ENCODE measurements at places on chromosomes 3 and 15.

DNA sequence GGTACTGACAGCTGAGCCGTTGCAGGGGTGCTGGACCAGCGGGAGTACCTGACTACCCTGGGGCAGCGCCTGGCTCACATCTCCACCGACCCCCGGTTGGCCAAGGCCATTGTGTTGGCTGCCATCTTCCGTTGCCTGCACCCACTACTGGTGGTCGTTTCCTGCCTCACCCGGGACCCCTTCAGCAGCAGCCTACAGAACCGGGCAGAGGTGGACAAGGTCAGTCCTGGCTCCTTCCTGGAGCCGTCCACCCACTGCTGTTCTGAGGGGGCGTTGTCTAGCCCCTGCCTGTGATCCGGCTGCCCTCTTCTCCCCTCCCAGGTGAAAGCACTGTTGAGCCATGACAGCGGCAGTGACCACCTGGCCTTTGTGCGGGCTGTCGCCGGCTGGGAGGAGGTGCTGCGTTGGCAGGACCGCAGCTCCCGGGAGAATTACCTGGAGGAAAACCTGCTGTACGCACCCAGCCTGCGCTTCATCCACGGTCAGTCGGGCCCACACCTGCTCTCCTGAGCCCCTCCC lies 45.7 kb downstream of the DHX30 start:
- H3K27ac ChIP-seq: no peak overlapping the region
- no peak for DNase-seq
- no peaks in the 10 kb centered on the region for H3K4me1 ChIP-seq

GRCh38 chr3:113213896-113214587 lies 2.7 kb downstream of the BOC start:
- peaks cover 63% of the 10 kb centered on the region for H3K27me3 ChIP-seq
- H3K4me1 ChIP-seq: peaks cover 5% of the 10 kb centered on the region
- H3K4me3 ChIP-seq: no peak overlapping the region
- no peaks in the 10 kb centered on the region for H3K36me3 ChIP-seq
- no peak for DNase-seq

- DNase-seq: no peak
- H3K36me3 ChIP-seq: no peaks in the 10 kb centered on the region
- peaks cover 11% of the 10 kb centered on the region for H3K27me3 ChIP-seq
- no peaks in the 10 kb centered on the region for H3K4me1 ChIP-seq
These were observed 22.2 kb upstream of the EID1 start for GRCh38 chr15:48855501-48856440.

- H3K27ac ChIP-seq: peak overlapping the region; percentile 99
- DNase-seq: peak; percentile 8
- peaks cover 17% of the 10 kb centered on the region for H3K4me1 ChIP-seq
- peak overlapping the region; percentile 100 for H3K4me3 ChIP-seq
- H3K27me3 ChIP-seq: no peaks in the 10 kb centered on the region
These were observed 541 bp downstream of the RPS27L start for GRCh38 chr15:63156755-63157117.

- no peaks in the 10 kb centered on the region for H3K27me3 ChIP-seq
- H3K4me3 ChIP-seq: no peak overlapping the region
- no peak overlapping the region for H3K27ac ChIP-seq
- DNase-seq: no peak
These were observed 90.2 kb upstream of the VGLL4 start for GRCh38 chr3:11733914-11734313.

DNA sequence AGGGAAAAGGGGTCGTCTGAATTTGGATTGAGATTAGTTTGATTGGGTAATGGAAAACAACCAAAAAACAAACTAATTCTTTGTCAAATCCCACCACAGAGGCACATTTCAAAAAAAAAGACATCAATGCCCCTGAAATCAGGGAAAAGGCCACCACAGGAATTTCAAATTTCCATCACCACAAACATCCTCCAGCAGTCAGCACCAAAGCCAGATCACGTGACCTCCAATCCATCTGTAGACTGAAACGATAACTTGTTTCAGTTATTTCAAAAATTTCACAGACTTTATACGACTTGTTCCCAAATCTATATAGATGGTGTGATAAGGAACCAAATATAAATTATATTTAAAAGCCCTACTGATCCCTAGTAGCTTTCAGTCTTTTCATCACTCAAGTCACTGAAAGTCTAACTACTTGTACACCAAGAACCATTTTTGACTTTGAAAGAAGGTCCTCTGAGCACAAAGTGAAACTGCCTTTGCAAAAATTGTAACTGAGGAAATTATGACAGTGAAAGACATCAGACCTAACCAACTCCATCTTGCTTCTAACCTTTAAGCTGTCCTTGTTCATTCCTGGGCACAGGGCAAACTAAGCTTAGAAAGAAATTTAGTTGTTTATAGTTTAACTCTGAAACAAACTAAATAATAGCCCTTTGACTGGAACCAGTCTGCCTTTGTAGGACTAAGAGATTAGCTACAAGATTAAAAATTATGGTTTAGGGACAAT lies 48.1 kb upstream of the PLCL2 start:
- H3K4me1 ChIP-seq: peaks cover 38% of the 10 kb centered on the region
- H3K4me3 ChIP-seq: no peak overlapping the region
- H3K27ac ChIP-seq: no peak overlapping the region
- no peak for DNase-seq

DNA sequence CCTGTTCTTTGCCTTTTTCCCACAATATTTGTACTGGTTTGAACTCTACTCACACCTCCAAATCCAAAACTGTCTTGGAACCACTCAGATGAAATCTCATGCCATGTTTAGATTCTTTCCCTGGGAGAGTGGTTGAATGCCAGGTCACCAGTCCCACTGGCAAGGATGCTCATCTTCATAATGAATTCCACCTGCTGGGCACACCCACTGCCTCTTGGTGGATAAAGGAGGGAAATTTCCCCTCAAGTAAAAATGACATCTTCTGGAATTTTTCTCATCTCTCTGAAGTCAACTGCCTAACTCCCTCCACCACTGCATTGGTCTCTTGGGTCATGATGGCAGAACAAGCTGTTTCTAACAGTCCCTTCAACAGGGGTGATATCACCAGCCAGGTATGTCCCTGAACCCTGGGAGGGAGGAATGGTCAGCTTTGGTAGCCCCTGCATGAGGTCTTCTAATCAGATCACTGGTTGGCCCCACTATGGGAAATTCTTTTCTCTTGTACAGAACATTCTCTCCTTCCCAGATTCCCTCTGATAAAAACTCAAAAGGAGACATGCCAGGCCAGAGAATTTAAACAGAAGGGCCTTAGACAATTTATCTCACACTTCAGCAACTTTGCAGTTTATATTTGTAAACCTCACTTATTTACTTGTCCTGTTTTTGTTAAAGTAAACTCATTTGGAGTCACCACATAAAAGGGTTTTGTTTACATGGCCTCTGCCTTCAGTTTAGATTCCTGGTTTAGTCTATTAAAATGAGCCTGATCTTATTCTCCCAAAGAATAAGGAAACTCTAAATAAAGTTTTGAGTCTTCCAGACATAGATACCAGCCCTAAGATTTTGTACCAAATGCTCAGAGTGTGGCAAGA lies 143.4 kb downstream of the WNT5A start:
- H3K36me3 ChIP-seq: no peaks in the 10 kb centered on the region
- no peak overlapping the region for H3K4me3 ChIP-seq
- H3K27ac ChIP-seq: no peak overlapping the region
- H3K4me1 ChIP-seq: no peaks in the 10 kb centered on the region

- H3K27me3 ChIP-seq: peaks cover 2% of the 10 kb centered on the region
- H3K27ac ChIP-seq: no peak overlapping the region
- H3K4me3 ChIP-seq: no peak overlapping the region
- no peak for DNase-seq
- H3K4me1 ChIP-seq: no peaks in the 10 kb centered on the region
These were observed 260.5 kb downstream of the WDR72 start for GRCh38 chr15:53498996-53499395.

- no peaks in the 10 kb centered on the region for H3K4me1 ChIP-seq
- DNase-seq: no peak
- H3K36me3 ChIP-seq: no peaks in the 10 kb centered on the region
- no peak overlapping the region for H3K27ac ChIP-seq
- H3K27me3 ChIP-seq: no peaks in the 10 kb centered on the region
- no peak overlapping the region for H3K4me3 ChIP-seq
These were observed 1267.6 kb downstream of the OTOL1 start for GRCh38 chr3:162764051-162764807.

- no peaks in the 10 kb centered on the region for H3K36me3 ChIP-seq
- DNase-seq: no peak
- no peaks in the 10 kb centered on the region for H3K4me1 ChIP-seq
- H3K27me3 ChIP-seq: no peaks in the 10 kb centered on the region
- H3K27ac ChIP-seq: no peak overlapping the region
These were observed 525.1 kb upstream of the ROBO2 start for GRCh38 chr3:76514836-76515235.

DNA sequence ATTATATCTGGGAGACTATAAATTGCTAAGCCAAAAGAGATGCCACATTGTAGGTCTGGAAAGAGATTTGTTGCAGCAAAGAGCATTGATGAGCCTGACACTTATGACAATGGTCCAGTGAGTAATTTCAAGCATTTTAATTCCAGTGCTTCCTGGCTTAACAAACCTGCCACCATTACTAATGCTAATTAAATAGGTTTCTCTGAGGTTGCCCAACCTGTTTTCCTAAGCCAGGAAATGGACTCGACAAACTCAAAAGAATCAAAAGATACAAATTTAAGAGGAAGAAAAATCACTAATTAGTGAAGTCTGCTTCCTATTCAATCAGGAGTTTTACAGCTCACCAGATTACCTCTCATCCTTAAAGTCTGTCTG lies 36.7 kb upstream of the CTDSPL start:
- no peaks in the 10 kb centered on the region for H3K4me1 ChIP-seq
- H3K4me3 ChIP-seq: no peak overlapping the region
- H3K36me3 ChIP-seq: no peaks in the 10 kb centered on the region
- peaks cover 5% of the 10 kb centered on the region for H3K27me3 ChIP-seq

- H3K36me3 ChIP-seq: no peaks in the 10 kb centered on the region
- no peak overlapping the region for H3K27ac ChIP-seq
- no peak for DNase-seq
- peak overlapping the region; percentile 41 for H3K4me3 ChIP-seq
These were observed 69.8 kb downstream of the HES1 start for GRCh38 chr3:194205675-194206133.

GRCh38 chr3:128933213-128933921 lies 53.9 kb downstream of the ACAD9 start:
- no peaks in the 10 kb centered on the region for H3K27me3 ChIP-seq
- H3K27ac ChIP-seq: no peak overlapping the region
- no peaks in the 10 kb centered on the region for H3K36me3 ChIP-seq
- no peak overlapping the region for H3K4me3 ChIP-seq
- no peaks in the 10 kb centered on the region for H3K4me1 ChIP-seq
- DNase-seq: no peak
